ENCODE measurements at places on chromosomes 4 and X. TPM values are rescaled to one million over a fixed set of nuclear protein-coding genes. Genes with fewer than 3 reads are reported as not detected.

GRCh38 chr4:128649161-128649560, 160.3 kb upstream of the JADE1 start:
- no peak for DNase-seq

DNA sequence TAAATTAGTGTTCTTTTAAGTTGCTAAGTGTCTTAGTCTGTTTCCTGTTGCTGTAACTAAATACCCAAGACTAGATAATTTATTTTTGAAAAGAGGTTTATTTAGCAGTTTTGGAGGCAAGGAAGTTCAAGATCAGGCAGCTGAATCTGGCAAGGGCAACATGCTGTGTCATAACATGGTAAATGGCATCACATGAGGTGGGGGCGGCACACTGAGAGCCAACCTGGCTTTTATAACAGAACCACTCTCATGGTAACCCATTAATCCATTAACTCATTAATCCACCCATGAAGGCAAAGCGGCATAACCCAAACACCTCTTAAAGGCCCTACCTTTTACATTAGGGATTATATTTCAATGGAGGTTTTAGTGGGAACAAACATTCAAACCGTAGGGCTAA, 182.2 kb upstream of the GATB start:
- no peak for DNase-seq

Gene RBBP7
- total RNA-seq, result 251 TPM

GRCh38 chr4:147044241-147044640, 98.6 kb upstream of the TTC29 start:
- no peak for DNase-seq

Gene NALF2
- total RNA-seq, result 7.7 TPM

Gene CCDC160
- total RNA-seq, result not detected

- no peak for DNase-seq
These were observed 39.7 kb upstream of the PROM1 start for GRCh38 chr4:16123356-16124084.

Gene CTAG1A
- not detected for total RNA-seq

GRCh38 chr4:4333265-4333706, 43.2 kb downstream of the ZBTB49 start:
- DNase-seq, result no peak

DNA sequence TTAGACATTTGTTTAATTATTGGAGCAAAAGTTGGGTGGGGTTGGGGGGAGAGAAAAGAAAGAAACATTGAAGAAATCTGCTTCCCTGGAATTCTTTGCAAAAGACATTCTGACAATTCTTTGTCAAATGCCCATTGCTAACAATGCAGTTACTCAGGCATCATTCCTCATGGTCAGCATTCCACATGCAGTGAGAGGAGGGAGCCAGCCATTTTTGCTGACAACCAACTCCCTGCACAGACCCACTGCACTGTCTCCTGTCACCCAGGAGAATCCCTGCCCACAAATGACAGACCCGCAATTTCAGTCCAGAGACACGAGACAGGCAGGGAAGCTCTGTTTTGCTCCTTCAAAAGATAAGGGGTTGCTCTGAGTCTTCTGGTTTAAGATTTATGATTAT, 985.1 kb upstream of the SLIT2 start:
- DNase-seq, result no peak

Gene PRKG2
- total RNA-seq, result 2.1 TPM

DNA sequence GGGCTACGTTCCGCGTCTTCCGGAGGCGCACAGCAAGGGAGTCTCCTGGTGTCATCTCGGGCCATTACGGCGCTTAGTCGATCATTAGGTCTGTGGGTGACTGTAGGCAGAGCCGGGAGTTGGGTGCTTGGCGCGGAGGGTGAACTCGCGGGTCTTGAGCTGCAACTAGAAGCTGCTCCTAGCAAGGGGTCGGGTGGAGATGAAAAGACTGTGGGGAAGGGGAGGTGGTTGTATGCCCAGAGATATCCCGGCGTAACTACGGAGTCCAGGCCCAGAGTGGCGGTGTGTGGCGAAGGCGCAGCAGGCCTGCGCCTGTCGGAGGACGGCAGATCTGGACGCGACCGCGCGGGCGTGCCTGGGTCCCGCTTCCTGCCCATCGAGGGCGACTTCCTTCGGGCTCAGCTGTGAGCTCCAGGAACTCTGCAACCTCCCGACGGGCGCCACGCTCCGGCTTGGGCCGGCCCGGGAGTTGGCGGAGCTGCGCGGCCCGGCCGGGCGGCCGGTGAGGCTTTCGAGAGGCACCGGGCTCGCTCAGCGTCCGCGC, 2.7 kb upstream of the NKX3-2 start:
- DNase-seq, result peak; percentile 12

GRCh38 chr4:98480535-98480934, 177.9 kb downstream of the TSPAN5 start:
- no peak for DNase-seq

Gene CCDC120
- 3.6 TPM for total RNA-seq

Gene EIF4E
- total RNA-seq, result 143 TPM

Gene CT55
- not detected for total RNA-seq

Gene SCD5
- 0.72 TPM for total RNA-seq

All from OCI-LY7 (cell line).